Activated T-cell treated with anti-CD3 and anti-CD28 coated beads, Interleukin-2, amount 50 U/mL, for 48 hours (primary cell): ENCODE measurements at places on chromosomes 11 and 22.
A peak's percentile ranks its signal among the peaks of the same experiment; 100 is the strongest.

GRCh38 chr22:44309137-44309536 lies 3.6 kb downstream of the SHISAL1 start:
- no peak for DNase-seq

GRCh38 chr11:3231851-3232744 lies at the start of gene MRGPRE:
Gene MRGPRE (minus strand): TSS chr11:3232417. CDS start chr11:3228799, 3,618 bp downstream.
- no peak for DNase-seq

DNA sequence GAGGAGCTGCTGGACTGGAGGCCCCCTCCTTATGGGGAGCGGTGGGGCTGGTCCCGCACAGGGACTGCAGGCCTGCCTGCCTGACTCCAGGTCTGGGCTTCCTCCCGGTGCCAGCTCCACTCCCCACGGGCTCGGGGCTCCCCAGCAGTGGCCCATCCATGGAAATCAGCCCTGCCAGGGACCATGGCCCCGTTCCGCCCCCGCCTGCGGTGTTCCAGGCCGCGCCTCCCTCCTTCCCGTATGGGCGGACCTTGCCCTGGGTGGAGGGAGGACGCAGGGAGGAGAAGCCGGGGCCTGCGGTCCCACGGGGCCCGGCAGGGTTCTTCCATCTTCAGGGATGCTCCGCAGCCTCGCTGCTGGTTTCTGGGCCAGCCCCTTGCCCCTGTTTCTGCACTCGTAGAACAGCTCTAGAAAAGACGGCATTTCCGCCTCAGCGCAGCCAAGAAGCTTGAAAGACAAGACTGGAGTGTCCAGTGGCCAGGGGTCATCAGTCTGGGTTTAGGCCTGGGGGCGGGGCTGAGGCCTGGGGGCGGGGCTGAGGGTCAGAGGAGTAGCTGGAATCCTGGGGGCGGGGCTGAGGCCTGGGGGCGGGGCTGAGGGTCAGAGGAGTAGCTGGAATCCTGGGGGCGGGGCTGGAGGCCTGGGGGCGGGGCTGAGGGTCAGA lies 1330.6 kb downstream of the BRD1 start:
- no peak for DNase-seq

- no peak for DNase-seq
Observed at GRCh38 chr22:16810188-16810802, 14.9 kb downstream of the XKR3 start.

DNA sequence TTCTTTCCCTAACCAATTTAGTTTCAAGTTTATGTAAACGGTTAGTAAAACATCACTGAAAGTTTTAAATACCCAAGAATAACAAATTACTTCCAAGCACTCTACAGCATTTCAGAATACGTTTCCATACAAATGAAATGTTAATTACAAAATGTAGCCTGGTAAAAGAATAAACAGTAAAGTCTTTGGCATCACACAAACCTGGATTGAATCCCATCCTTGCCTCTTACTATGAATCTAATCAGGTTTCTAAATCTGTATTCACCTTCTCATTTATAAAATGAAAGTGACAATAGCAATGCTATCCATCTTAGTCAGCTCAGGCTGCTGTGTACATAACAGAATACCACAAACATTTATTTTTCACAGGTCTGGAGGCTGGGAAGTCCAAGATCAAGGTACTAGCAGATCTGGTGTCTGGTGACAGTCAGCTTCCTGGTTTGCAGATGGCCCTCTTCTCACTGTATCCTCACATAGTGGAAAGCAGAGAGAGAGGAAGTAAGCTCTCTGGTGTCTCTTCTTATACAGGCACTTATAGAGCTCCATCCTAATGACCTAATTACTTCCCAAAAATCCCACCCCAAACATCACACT lies 19.2 kb downstream of the FAM168A start:
- DNase-seq, result no peak

GRCh38 chr11:18853086-18853720 lies 61.6 kb upstream of the PTPN5 start:
- no peak for DNase-seq

GRCh38 chr11:127136438-127136837 lies 135.9 kb upstream of the KIRREL3 start:
- no peak for DNase-seq

GRCh38 chr22:39185601-39186012 lies 33.1 kb upstream of the CBX7 start:
- DNase-seq, result no peak

DNA sequence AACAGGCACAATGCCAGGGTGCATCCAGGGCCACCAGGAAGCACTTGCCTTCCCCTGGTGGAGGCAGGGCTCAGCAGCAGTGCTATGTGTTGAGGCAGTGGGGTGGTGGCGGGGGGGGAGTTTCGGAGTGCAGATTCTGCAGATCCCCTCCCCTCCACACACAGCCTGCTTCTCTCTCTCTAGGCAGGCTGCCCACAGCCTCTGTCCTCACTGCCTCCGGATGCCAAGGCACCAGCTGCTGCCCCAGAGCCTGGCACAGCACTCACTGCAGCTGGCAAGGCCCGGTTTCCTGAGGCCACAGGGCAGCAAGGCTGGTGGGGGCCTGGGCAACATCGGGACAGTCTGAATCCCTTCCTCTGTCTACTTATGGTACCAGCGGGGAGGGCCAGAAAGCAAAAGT lies 35.8 kb downstream of the NRXN2 start:
- no peak for DNase-seq

DNA sequence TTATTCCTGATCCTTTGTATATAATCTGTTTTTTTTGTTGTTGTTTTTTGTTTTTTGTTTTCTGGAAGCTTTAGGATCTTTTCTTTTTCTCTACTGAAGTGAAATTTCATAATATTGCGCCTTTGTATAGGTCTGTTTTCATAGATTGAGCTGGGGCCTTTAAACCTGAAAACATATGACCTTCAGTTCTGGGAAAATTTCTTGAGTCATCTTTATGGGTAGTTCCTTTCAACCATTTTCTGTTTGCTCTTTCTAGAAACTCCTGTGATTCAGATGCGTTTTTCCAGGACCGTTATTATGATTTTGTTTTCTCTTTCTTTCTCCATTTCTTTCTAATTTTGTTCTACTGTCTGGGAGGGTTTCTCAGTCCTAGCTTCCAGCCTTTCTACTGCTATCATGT lies 43.7 kb downstream of the BSX start:
- no peak for DNase-seq

GRCh38 chr11:18720091-18720807 lies 5.7 kb downstream of the IGSF22 start:
- DNase-seq, result no peak

DNA sequence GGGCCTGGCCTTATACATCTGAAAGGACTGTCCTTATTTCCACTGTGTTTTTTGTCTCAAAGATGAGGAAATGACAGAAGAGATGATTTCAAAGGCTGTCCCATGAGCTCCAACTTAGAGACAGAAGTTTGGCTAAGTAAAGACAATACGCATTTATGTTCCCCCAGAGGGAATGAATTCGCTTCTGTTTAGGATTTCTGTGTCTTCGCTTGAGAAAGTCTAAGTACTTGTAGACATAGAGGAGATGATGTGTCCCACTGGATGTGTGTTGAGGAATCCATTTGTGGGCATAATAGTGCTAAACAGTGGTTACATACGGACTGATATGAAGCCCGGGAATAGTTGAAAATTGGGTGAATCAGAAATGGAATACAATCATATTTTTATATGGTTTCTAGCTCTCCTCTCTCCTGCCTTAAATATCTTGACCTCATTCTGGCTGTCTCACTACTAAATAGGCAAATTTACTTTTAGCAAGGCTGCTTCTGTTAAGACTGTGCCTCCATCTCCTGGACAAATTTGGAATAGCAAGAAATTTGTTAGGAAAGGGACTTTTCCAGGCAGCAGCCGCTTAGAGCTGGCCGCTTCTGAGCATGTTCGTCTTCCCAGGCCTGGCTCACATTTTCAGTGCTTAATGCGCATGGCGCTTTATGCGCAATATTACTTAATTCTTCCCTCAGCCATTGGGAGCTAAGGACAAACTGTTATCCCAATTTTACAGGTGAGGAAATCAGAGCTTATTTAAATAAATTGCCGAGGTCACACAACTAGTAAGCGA lies 1.9 kb upstream of the PEX26 start:
- DNase-seq, result no peak

- DNase-seq, result no peak
Observed at GRCh38 chr11:95917193-95918036, 6.5 kb downstream of the MTMR2 start.

DNA sequence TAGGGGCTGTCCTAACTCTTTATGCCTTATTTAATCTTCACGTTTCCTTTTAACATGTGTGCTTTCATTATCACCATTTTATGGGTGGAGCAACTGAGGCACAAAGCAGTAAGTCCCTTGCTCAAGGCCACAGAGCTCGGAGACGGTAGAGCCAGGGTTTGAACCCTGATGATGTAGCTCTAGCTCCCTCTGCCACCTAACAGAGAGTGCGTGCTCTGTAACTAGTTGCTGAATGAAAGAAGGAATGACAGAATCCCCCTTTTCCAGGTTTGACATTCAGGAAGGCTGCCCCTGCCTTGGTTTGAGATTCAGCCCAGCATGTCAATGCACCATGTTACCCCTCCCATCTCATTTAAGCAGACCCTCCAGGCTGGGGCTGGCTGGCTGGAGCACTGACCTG lies 193.3 kb upstream of the NAV2 start:
- no peak for DNase-seq

DNA sequence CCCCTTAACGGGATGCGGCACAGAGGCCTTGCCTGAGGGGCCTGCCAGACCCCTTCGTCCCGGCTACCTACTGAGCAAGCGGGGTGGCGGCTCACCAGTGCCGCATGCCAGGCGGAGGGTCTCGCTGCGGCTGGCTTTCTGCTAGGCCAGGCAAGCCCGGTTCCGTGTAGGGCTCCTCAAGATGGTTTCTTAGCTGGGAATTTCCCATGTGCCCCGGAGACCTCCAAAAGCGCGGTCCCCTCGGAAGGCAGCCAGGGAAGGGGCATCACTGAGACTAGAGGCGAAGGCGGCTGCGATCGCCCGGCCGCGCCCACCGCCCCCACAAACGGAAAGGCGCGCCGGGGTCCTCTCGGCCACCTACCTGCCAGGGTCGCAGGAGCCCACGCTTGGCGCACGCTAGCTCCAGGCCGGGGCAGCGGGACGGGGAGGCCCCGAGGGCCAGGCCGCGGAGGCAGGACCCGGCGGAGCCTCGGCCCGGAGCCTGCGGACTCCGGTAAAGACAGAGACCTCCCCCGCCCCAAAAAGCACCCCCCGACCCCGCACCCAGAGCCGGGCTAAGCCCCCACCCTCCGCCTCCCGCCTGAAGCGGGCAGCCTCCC lies 23.8 kb downstream of the MICAL3 start:
- peak; percentile 38 for DNase-seq

DNA sequence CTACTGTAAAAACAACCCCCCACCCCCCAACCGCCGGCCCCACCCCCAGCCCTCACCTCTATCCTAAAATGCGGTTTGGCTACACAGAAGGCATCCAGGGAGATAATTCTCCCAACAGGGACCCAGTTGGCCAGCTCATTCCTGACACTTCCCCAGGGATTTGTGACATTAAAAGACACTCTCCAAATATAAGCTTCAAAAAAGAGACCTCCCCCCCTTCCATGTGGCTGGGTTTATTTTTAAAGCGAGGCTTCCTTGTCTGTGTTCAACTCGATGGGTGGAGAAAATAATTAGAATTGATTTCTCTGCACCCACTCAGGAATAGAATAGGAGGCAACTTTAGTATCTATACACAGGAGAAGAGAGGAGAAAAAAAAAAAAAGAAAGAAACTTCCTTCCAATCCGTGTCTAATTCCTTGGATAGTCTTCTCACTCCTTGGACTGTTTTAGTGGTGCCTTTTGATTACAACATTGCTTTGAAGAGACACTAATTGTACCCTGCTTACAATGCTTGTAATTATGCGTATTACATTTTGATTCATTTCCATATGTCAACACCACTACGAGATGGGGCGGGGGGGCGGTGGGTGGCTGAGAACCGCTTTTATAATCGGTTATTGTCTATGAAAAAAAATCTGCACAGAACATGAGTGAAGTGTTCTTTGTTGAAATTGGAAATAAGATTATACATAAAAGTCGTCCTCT lies 500.4 kb downstream of the MIAT start:
- no peak for DNase-seq

- no peak for DNase-seq
Observed at GRCh38 chr11:93993747-93994146, 27.4 kb upstream of the HEPHL1 start.

GRCh38 chr11:19866521-19866920 lies 153.9 kb downstream of the NAV2 start:
- no peak for DNase-seq

DNA sequence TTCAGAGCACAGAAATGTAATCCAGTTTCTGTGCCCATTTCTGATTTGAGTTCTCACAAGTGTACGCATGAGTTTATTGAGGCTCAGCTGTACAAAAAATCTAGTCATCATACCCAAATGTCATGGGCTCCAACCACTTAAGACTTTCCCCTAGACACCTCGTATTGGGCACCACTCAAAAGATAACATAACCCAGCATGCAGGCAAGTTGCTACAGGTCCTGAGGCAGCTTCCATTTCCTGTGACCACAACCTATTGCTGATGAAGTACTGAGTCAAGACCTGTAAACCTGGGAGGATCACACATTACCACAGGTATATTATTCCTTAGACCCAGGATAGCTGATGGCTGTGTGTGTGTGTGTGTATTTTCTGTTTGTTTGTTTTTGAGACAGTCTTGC lies 95.2 kb downstream of the MRTFA start:
- DNase-seq, result no peak

DNA sequence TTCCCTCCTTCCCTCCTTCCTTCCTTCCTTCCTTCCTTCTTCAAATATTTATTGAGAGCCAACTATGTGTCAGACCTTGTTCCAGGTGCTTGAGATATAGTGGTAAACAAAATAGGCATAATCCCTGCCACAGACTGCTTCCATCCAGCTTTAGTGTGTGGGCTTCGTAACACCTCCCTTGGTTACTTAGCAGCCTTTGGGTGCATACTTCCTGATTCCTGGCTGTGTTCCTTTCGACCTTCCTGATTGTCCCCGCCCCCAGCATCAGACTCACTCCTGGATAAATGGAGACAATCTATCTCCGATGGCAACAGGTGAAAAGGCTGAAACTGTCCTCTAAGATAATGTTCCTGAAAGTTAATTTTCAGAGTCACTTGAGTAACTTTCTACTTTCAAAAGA lies 13.5 kb downstream of the CCDC81 start:
- DNase-seq, result no peak

DNA sequence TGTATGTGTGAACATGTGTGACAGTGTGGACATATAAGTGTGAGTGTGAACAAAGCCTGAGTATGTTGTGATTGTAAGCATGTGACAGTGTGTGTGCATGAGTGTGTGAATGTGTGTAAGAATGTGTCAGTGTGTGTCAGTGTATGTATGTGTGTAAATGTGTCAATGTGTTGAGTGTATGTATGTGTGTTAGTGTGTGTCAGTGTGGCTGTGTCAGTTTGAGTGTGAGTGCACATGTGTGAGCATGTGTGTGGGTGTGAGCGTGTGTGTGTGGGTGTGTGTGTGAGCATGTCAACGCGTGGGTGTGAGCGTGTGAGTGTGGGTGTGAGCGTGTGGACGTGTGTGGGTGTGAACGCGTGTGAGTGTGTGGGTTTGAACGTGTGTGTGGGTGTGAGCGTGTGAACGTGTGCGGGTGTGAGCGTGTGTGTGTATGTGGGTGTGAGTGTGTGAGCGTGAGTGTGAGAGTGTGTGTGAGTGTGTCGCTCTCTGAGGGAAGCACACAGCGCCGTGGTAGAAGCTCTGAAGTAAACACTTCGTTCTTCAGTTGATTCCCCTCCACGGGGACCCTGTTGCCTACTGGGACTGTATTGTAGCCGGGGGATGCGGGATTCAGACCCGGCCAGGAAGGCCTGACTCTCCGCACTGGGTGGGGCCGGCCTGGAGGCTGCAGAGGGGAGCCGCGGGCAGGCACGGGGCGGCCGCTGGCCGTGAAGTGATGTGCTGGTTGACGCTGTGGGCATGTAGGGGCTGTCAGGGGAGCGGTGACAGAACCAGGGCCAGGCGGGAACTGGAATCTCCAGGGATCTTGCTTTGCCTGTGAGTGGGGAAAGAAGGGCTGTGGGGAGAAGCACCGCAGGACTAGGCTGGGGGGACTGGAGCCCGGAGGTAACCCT lies 21.1 kb downstream of the RPS6KA4 start:
- DNase-seq, result no peak
